Stimulated activated CD8-positive, alpha-beta memory T cell treated with anti-CD3 and anti-CD28 coated beads, Interleukin-4, amount 100 ng/mL, for 4 hours (primary cell): ENCODE measurements at places on chromosomes 16 and 17.

DNA sequence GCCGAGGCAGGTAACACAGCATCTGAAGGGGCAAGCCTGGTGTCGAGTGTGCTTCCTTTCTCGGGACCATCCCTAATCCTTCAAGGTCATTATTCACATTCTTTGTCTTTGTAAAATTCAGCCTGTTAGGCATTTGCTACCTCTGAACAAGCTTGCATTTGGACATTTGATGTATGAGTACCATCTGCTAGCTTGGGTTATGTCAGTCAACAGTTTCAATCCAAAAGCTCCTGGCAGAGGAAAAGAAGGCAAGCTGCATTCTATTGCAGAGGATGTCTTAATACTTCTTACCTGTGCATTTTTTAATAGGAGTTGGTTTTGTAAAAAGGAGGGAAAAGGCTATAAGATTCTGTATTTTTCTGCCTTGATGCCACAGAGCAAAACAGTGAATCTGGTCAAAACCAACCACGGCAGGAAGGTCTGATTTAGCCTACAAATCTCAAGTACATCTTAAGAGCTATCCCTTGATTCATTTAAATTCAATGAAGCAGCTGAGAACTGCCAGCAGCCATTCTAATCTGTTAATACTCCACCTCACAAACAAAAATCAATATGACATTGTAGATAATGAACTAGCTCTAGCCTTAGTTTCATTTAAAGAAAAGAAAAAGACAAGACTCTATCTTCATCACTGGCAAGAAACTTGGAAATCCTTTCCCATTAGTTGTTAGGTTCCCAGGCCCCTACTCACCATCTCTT is 39.0 kb downstream of the TEX2 start:
- no peak for DNase-seq

GRCh38 chr17:83198366-83199341 is 119.2 kb downstream of the METRNL start:
- no peak for DNase-seq

GRCh38 chr16:59881376-59881775 is 1147.3 kb upstream of the GOT2 start:
- DNase-seq = no peak

GRCh38 chr16:62018301-62019060 is 17.8 kb downstream of the CDH8 start:
- no peak for DNase-seq

DNA sequence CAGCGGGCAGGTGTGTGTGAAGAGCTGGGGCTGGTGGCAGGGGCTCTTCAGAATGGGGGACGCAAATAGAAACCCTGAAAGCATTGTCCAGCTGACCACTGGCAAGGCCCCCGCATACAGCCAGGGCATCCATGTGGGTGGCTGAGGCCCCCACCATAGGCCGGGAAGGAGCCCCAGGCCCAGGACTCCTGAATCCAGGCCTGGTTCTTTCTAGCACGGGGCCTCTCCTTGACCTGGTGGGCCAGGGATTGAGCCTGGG is 200.5 kb downstream of the NTN1 start:
- DNase-seq = no peak

DNA sequence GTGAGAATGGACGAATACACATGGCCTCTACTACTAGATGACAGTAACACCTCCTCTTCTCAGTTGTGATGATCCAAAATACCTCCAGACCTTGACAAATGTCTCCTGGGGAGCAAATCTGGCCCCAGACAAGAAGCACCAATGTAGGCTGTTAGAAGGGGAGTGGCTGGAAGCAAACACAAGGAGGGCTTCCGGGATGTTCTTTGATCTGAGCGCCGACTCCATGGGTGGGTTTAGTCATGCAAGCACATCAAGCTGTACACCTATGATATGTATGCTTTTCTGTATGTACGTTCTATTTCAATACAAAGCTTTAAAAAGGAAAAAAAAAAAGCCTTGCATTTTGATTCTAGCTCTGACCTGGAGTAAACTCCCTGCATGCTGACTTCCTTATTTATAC is 61.4 kb downstream of the ARHGAP17 start:
- DNase-seq = no peak

GRCh38 chr17:74521701-74522201 is 9.5 kb downstream of the CD300LB start:
- no peak for DNase-seq

DNA sequence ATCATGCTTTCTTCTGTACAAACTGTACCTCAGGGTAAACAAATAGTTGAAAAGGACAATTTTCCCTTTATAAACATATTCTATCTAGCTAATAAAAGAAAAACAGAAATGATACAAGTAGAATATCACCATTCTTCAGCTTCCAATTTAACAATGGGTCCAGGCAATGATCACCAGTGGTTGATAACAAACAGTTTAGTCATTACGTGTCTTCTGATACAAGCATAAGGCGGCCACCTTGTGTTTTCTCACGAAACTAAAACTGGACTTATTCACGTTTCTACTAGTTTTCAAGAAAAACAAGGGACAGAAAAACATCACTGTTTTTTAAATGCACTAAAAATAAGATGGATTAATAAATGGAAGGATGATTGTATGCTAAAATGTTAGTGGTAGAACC is 58.3 kb downstream of the STH start:
- no peak for DNase-seq
